CD4-positive, alpha-beta memory T cell (primary cell): ENCODE measurements at places on chromosomes 13 and 19. TPM values are rescaled to one million over a fixed set of nuclear protein-coding genes. Genes with fewer than 3 reads are reported as not detected.

DNA sequence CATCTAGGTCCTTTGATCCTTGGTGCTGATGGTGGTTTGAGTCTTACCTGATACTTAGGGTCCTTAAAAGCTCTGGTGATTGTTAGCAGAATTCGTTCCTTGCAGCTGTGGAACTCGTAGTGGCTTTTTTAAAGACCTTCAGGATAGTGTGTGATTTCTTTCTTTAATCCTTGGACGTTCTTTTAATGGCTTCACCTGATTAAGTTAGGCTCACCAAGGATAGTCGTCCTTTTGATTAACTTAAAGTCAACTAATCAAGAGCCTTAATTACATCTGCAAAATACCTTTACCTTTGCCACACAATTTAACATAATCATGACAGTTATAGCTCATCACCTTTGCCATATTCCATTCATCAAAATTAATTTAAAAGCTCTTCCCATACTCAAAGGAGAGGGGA is 1807.7 kb downstream of the OLFM4 start:
- no peak for DNase-seq

DNA sequence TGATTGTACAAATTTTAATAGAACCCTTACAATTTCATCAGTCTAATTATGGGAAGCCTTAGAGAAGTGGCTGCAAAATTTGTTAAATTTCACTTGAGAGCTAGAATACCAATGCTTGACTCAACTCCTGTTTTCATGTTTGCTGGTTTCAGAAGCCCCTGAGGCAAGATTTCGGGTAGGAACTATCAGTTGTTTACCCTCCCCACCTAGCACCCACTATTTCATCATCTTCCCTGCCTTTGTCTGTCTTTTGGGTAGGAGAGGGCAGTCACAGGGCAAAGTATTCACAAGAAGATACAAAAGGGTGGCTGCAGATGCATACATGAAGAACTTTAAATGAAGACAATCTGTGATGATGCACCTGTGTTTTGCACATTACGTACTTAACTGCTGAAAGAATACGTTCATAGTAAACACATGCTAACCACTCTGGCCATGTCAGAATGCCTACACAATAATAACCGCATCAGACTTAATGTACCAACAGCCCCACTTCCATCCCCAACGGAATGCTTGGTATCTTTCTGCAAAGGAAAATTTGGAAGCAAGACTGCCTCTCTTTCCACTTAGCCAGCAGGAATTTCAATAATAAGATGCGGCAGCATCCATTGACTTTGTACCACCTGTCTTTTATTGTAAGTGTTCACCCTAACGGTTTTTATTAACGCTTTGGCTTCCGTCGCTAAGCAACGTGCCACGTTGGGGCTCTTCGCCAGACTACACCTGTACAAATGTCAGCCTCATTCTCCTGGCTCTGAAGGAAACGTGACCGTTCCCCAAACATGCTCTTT is 30.4 kb downstream of the TPT1 start:
- no peak for DNase-seq

DNA sequence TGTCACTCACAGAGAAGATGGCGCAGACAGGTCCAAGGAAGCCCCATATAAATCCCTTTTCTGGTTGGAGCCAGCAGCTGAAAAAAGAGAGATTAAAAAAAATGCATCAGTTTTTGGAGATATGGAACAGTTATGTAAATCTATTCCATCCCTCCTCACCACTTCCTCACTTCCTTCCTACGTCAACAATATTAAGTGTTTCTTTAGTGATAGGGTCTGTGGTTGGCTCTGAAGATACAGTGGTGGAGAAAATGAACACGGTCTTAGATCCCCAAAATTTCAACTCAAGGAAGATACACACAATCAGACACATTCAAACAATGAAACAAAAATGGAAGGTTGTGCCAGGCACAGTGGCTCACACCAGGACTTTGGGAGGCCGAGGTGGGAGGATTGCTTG is 31.5 kb downstream of the ADGRE2 start:
- DNase-seq, result no peak

- no peak for DNase-seq
Measured at GRCh38 chr13:20803180-20803965, 29.6 kb upstream of the EEF1AKMT1 start.

Gene LINGO3
- total RNA-seq, result 0.75 TPM

Gene TMEM150B
- 0.87 TPM for total RNA-seq

Gene ZNF846
- 19.7 TPM for total RNA-seq

Gene PLPP2
- 0.70 TPM for total RNA-seq

Gene BCL3
- 10.9 TPM for total RNA-seq
